ENCODE measurements at places on chromosomes 5 and 9.

DNA sequence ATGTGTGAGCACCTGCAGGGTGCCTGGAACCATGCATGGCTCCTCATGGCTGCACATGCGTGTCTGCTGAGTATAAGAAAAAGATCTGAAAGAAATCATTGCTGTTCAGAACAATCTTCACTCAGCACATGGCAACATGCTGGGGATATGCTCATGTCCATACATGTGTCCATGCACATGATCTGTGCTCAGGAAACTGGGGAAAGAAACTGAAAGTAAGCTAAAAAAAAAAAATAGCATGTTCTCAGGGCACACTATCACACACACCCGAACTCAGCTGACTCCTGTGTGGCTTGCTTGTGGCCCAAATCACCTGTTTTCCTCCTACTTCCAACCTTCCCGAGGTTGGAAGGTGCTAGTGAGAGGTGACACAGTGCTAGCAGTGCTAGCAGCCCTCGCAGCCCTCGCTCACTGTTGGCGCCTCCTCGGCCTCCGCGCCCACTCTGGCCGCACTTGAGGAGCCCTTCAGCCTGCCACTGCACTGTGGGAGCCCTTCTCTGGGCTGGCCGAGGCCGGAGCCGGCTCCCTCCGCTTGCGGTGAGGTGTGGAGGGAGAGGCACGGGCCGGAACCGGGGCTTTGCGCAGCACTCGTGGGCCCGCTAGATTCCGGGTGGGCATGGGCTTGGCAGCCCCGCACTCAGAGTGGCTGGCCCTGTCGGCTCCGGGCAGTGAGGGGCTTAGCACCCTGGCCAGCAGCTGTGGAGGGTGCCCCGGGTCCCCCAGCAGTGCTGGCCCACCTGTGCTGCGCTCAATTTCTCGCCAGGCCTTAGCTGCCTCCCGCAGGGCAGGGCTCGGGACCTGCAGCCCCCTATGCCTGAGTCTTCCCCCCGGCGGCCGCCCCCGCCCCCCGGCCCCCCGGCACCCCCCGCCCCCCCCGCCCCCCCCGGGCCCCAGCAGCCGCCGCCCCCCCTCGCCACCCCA, 76.0 kb downstream of the GADD45G start:
- DNase-seq = no peak

GRCh38 chr9:98808411-98808815, 943 bp downstream of the GALNT12 start:
- no peak for DNase-seq

DNA sequence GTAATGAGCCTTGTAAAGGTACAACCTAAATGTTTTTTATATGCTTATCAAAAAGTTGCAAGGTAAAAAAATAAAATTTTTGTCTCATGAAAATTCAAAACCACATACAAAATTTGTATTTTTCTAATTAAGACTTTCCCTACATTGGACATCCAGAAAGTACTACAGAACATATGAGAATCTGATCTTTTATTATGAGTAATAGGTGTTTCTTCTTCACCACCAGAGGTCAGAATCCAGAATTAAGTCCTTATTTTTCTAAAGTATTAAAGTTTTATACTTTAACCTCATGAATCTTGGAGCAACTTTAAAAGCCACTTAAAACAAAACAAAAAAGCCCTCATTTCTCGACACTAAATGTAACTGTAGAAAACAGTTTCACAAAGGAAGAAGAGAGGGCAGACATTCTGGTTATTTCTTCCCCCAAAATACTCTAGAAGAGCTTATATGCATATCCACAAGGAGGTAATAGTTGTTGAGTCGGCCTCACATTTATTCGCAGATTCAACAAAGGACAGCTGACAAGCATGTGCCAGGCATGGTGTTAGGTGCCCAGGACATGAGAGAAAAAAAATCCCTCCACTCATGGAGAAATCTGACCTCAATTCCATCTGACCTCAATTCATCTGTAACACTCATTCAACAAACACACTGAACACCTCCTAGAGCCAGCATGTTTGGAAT, 69.3 kb downstream of the MLLT3 start:
- DNase-seq = no peak

- peak; percentile 45 for DNase-seq
Observed at GRCh38 chr5:65035211-65036206, 266.8 kb downstream of the CWC27 start.

GRCh38 chr9:12065050-12065449, 628.1 kb upstream of the TYRP1 start:
- DNase-seq = no peak

Measured in cortex of kidney (tissue), 1 donor.